Natural killer cell (primary cell): ENCODE measurements at places on chromosomes 3 and 15. TPM values are rescaled to one million over a fixed set of nuclear protein-coding genes. Genes with fewer than 3 reads are reported as not detected.

Gene CCRL2
- 4.6 TPM for total RNA-seq

Gene SEMA3B
- total RNA-seq, result 2.0 TPM

DNA sequence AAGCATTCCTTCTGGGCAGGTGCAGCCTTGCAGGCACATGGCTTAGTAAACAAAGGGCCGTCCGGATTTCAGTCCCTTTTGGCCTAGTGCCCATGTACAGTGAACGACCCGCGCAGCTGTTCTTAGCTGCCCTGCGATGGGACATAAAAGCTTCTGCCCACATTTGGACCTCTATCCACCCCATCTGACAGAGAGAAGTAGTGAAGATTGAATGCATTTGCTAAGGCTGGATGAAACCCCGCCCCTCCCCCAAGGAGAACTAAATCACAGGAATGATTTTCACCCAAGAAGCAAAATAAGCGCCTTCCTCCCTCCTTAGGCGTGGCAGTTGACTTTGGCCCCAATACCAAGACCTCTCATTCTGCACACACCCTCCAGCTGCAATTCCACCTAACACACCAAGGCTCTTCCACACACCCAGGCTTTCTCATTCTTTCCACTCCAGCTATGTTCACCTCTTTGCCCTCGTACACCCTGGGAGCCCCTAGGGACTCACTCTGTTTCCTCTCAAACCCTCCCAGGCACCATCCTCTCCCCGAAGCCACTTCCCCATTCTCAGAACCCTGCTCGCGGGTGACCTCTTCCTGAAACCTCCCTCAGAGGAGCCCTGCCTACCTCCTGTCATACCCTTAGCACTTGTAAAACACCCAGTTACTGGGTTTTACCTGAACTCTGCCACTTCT lies 14.1 kb upstream of the HRH1 start:
- no peak for DNase-seq

- DNase-seq, result no peak
Observed at GRCh38 chr3:38453913-38454177, 155 bp downstream of the ACVR2B start.

GRCh38 chr15:45583731-45584639 lies 3.2 kb upstream of the BLOC1S6 start:
- no peak for DNase-seq

DNA sequence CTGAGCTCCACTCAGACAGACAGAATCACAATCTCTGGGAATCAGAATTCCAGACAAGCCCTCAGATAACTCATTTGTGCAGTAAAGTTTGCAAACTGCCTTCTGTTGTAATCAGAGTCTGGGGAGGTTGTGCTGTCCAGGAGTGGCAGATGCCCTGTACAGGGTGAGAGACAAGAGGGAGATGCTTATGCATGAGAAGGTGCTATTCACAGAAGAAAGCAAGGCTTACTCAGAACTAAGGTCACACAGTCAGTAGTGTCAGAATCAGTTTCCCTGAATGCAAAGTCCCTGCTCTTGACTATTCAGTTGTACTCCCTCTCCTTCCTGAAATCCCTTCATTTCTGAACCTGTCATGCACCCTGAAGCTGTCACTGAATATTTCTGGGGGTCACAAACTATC lies 43.7 kb downstream of the SRPRB start:
- DNase-seq, result no peak
